Stimulated activated CD4-positive, alpha-beta T cell treated with anti-CD3 and anti-CD28 coated beads, Interleukin-4, amount 100 ng/mL, for 1 hour (primary cell): ENCODE measurements at places on chromosomes 5 and 9.

DNA sequence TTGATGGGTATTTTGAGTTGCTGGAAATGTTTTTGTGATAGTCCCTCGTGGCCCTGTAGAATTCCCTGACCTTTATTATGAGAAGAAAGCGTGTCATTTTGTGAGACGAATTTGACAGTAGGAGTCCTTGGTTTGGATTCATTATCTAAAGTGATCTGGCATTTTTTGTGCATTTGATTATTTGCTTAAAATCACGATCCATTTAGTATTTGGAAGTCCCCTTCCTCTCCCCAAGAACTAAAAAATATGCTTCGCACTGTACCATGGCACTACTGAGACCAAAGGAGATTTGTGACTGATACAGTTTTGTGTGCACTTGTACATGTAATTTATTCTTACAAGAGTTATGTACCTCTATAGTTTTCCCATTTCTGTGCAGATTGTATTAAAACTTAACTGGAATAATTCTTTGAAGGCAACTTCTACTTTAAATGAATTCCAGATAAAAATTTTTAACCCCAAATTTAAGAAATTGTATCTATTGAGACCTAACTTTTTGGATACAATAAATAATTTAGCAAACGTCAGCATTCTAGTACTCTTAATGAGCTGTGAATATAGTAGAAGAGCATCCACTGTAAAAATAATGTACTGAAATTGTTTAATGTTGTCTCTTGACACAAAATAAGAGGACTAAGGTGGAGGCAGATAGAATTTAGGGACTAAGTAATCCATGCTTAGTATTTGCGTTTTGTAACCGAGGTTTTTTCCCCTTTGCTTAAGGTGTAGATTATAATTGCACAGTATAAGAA, 2.1 kb downstream of the MAP3K1 start:
- DNase-seq = no peak

DNA sequence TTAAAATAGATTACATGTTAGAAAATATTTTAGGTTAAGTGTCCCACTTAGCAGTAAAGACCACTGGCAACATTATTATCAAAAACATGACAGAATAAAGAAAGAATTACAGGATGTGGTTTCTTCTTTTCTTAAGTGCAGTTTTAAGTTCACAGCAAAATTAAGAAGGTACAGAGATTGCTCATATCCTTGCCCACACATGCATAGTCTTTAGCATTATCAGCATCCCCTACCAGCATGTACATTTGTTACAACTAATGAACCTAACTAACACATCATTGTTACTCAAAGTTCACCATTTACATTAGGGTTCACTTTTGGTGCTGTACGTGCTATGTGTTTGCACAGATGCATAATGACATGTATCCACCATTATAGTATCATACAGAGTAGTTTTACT, 837.7 kb upstream of the CDH9 start:
- no peak for DNase-seq

DNA sequence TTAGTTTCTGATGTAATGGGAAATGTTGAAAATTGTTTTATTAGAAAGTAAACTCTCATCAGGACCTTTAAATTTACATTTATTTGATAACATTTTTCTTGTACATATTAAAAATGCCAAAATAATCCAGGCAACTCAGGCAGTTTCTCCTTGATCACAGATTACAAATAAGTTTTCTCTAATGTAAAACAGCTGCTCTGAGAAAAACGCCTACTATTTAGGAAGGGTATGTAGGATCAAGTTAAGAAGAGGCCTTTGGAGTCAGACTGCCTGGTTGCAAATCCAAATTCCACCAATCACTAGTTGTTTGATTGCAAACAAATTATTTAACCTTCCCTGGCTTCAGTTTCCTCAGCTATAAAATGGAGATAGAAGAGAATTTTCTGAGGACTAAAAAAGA, 610.8 kb downstream of the PDE4D start:
- no peak for DNase-seq

- DNase-seq = no peak
Observed at GRCh38 chr9:106869028-106869427, 6.1 kb downstream of the ZNF462 start.

- DNase-seq = no peak
Observed at GRCh38 chr9:112411626-112412027, 31.7 kb downstream of the HSDL2 start.

GRCh38 chr5:94461131-94461530, 157.3 kb downstream of the KIAA0825 start:
- no peak for DNase-seq

DNA sequence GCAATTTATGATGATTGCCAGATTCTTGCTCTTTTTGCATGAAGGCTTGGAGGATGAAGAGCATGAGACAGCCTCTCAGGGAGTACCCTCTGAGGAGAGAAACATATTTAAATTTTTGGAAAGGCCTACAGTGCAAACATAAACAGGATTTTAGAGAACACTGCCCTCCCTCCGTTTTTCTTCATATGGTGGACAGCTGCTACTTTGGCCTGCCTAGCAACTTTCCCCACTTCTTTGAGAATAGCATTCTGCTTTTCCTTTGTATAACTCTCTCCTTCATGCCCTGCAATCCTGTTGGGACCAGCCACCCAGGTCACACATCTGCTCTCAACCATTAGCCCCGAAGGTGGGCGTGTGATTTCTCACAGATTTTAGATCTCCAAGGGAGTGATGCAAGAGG, 20.5 kb upstream of the TXN start:
- DNase-seq = no peak

DNA sequence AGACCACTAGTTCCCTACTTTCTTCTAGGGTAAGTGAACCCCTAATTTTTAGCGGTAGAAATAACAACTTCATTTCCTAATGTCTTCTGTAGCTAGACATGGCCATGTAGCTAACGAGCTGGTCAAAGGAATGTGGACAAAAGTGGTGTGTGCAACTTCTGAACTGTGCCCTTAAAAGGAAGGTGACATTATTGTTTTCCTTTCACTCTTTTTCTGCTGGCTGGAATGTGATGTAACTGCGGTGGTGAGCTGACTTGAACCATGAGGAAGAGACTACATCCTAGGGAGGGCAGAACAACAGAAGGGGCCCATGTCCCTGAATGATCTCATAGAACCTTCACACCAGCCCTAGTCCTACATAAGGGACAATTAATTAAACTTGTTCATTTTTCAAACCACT, 1.3 kb upstream of the SNX2 start:
- DNase-seq = no peak

GRCh38 chr5:93422652-93423280, 158.3 kb downstream of the NR2F1-AS1 start:
- DNase-seq = no peak

DNA sequence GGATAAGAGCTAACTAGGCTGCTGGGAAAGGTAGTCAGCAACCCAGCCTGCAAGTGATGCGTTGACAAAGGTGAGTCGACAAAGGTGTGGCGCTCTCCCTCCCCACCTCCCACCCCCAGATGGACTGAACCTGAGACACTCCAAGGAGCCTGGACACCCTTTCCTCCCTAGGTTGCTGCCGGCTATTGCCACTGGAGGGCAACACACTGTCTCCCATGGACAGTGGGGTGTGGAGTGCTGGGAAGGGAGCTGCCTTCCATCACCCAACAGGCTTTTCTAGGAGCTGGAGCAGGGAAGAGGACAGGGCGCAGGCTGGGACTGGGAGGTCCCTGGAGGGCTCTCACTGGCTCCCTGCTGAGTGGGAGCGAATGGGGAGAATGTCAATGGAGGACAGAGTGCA, 75.4 kb upstream of the ARAP3 start:
- DNase-seq = no peak

- no peak for DNase-seq
Observed at GRCh38 chr5:6260846-6261245, 117.5 kb downstream of the MED10 start.
